ENCODE measurements at places on chromosomes 4 and X.

DNA sequence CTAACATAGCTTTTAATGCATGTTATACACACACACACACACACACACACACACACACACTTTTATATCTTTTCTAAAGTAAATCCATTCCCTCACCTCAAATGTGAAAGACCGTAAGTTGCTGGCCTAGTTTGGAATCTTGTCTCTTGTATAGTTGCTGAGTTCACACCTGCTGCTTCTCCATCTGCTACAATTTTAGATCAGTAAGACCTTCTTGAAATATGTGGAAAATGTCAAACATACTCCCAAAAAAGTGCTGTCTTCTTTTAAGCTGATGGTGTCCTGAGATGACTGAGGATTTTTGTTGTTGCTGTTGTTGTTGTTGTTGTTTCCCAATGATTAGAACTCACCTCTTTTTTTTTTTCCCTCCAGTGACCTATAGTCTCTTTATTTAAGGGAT, 121.3 kb downstream of the SNCA start:
- DNase-seq = no peak

- peak; percentile 57 for DNase-seq
Observed at GRCh38 chr4:165378745-165379677, at the start of gene CPE. Gene CPE, plus strand, starts transcription at chr4:165379008. Its CDS starts 214 bp downstream, at chr4:165379222.

GRCh38 chr4:86595426-86595805, 1.3 kb downstream of the PTPN13 start:
- DNase-seq = no peak

- DNase-seq = no peak
Observed at GRCh38 chr4:35652197-35652596, 592.1 kb downstream of the ARAP2 start.

DNA sequence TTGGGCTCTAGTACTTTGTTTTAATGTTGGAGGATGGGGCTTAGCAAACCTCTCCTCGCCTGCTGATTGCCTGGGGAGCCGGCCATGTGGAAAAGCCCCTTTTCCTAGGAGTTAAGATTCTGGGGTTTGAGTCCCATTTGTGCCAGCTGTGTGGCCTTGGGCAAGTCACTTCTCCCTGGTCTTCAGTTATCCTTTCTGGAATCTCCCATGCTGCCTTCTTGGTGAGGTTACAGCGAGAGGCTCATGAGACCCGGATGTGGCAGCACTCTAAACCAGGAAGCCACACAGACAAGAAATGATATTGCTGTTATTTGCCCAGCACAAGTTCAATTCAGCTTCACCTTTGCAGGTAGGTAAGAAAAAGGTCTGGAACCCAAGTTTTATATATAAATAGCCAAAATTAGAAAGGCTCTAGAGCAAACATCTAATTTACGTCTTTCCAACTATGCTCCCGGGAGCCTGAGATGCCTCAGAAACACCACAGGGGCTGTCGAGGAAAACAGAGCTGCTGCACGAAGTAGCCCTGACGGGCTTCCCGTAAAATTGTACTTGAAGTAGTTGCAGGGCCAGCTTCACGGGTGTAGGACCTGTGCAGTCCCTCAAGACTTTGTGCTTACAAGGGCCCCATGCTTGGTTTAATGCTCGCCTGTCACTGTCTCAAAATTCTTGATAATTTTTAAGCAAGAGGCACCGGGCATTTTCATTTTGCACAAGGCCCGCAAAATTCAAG, 8.3 kb upstream of the SASH3 start:
- no peak for DNase-seq

DNA sequence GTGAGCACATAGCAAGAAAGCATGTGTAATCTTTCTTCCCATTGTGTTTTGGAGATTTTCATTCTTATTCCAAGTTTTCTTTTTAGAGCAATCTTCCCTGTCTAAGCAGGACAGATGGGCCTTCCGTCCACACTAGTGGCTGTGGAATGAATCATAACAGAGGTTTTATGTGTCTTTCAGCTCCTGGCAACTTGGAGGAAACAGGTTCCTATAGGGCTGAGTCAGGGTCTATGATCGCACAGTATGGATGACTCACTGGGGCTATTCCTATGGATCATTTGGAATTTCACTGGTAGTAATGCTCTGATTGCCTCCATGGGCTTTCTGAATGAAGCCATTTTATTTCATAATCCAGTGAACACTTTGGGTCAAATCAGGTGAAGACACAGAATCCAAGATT, 51.8 kb upstream of the CBLL2 start:
- no peak for DNase-seq

GRCh38 chrX:111490688-111491087, 20.8 kb upstream of the SERTM2 start:
- no peak for DNase-seq

DNA sequence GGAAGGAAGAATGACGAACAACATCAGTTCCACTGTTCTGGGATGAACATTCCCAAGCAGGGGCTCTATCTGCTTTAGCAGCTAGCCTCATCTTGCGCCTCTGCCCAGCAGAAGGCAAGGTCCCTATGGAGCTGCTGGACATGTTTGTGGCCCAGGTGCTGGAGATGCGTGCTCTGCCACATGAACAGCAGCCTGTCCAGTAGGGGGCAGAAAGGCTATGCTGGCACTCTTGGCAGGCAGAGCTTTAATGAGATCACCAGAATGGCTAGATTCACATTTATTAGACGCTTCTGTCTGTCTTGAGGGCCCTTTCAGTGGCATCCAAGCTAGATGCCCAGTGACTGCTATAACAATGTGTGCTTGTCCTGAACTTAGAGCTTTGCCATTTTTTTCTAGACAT, 1826.0 kb downstream of the STIM2 start:
- no peak for DNase-seq

DNA sequence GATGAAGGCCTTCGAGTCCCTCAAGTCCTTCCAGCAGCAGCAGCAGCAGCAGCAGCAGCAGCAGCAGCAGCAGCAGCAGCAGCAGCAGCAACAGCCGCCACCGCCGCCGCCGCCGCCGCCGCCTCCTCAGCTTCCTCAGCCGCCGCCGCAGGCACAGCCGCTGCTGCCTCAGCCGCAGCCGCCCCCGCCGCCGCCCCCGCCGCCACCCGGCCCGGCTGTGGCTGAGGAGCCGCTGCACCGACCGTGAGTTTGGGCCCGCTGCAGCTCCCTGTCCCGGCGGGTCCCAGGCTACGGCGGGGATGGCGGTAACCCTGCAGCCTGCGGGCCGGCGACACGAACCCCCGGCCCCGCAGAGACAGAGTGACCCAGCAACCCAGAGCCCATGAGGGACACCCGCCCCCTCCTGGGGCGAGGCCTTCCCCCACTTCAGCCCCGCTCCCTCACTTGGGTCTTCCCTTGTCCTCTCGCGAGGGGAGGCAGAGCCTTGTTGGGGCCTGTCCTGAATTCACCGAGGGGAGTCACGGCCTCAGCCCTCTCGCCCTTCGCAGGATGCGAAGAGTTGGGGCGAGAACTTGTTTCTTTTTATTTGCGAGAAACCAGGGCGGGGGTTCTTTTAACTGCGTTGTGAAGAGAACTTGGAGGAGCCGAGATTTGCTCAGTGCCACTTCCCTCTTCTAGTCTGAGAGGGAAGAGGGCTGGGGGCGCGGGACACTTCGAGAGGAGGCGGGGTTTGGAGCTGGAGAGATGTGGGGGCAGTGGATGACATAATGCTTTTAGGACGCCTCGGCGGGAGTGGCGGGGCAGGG, 568 bp downstream of the HTT start:
- DNase-seq = no peak

DNA sequence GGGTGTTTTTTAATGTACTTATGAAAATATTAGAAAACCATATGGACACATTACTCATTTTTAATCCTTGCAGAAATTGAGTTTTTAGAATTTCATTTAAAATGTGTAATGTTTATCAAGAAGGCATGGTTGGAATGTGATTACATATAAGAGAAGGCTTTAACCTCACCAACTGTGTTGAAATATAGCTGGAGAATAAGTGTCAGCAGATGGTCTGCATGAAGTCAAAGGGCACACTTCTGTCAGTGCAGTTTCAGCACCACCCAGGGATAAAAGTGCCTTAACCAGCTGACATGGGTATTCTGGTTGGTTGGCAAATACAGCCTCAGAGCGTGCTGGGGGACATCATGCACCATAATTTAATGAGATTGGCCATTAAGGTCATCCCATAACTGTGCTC, 21.2 kb upstream of the ANTXR2 start:
- no peak for DNase-seq

- DNase-seq = no peak
Observed at GRCh38 chr4:180682776-180683175, 1560.4 kb upstream of the TENM3 start.

- DNase-seq = no peak
Observed at GRCh38 chr4:116016201-116016600, 902.8 kb upstream of the NDST4 start.

DNA sequence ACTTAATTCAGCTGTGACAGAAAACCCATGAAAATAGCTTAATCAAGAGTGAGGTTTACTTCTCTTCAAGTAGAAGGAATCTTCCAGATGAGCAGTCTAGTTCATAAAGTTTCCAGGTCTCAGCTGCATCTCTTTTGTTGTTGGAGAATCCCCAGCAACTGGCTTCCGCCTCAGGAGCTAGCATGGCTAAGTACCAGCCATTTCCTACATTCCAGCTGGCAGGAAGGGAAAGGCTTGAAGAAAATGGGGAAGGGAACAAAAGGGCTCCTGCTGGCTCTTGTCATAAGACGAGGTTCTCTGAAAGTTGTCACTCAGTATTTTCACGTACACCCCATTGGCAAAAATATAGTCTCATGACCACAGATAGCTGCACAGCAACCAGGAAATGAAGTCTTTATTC, 27.3 kb upstream of the TRIM2 start:
- DNase-seq = no peak

DNA sequence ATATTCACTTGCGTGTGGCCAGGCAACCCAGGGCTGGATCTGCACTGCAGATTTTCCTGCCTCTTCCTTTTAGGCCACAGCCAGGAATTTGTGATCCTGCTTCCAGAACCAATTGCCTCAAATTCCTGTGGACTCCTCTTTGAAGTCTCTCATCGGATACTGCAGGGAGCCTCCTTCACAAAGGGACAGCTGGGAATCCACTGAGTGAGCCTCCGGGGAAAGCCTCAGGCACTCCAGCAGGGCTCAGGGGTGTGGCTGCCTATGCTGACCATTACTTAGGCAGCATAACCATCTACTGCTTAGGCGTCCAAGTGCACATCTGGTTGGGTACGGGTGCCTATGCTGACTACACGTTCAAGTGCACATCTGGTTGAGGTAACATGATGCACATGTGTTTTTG, 321.5 kb downstream of the NLGN4X start:
- DNase-seq = no peak

- DNase-seq = no peak
Observed at GRCh38 chr4:80811406-80811805, 219.1 kb upstream of the BMP3 start.

DNA sequence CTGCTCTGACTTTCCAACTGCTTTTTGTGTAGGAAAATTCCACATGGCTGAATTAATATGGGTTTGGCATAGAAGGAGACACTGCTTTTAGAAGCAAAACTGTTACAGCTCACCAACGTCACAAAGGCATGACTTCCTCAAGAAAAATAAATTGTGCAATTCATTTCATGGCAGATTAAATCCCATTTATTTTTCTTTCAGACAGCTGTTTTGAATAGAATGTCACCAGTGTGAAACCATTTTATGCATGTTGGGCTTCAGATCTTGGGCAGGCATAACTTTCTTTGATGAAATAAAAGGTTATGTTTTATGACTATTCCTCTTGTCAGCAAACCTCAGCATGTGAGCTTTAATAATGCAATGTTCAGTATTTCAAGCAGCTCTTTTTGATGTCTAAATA, 542.8 kb downstream of the GALNTL6 start:
- no peak for DNase-seq

- no peak for DNase-seq
Observed at GRCh38 chr4:141575884-141576283, 60.5 kb upstream of the IL15 start.

GRCh38 chr4:189279188-189279587, 661.5 kb upstream of the FRG1 start:
- DNase-seq = no peak

- no peak for DNase-seq
Observed at GRCh38 chr4:154707877-154708276, 35.9 kb upstream of the LRAT start.

DNA sequence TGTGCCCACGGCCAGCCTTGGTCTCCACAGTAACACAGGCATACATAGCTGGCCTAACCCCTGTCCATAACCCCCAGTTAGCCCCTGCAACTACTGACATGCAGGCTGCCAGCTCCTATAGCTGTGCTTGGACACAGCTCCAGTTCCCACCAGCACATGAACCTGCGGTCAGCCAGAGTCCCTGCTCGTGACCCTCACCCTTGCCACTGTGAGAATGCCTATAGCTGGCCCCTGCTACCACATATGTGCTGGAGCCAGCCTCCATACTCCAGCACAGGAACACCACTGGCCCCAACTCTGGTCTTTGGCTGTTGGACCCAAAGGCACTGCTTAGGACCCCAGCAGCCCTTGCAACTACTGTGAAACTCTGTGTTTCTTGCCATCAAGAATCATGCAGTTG, 930.9 kb downstream of the ADGRL3 start:
- DNase-seq = no peak

- DNase-seq = no peak
Observed at GRCh38 chr4:143085659-143086058, 99.1 kb upstream of the USP38 start.

GRCh38 chr4:160745126-160745525, 1418.7 kb downstream of the FSTL5 start:
- no peak for DNase-seq

GRCh38 chr4:163540977-163541376, 46.5 kb downstream of the TMA16 start:
- DNase-seq = no peak

DNA sequence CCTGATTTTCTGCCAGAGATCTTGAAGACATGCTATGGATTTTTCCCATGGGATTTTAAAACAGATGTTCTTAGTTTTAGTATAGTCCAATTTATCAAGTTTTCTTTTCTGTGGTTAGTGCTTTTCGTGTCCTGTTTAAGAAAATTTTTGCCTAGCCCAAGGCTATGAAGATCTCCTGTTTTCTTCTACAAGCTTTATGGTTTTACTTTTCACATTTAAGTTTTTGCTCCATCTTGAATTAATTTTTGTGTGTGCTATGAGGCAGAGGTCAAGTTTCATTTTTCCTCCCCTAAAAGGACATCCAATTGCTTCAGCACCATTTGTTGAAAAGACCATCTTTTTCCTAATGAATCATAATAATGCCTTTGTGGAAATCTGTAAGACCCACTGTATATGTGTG, 65.6 kb downstream of the POLR2B start:
- DNase-seq = no peak

Data from stimulated activated CD4-positive, alpha-beta T cell treated with anti-CD3 and anti-CD28 coated beads, Interleukin-2, amount 100 ng/mL, for 48 hours (primary cell).